GM04503 (cell line): ENCODE measurements at places on chromosomes 2 and 18.
A peak's percentile ranks its signal among the peaks of the same experiment; 100 is the strongest.

DNA sequence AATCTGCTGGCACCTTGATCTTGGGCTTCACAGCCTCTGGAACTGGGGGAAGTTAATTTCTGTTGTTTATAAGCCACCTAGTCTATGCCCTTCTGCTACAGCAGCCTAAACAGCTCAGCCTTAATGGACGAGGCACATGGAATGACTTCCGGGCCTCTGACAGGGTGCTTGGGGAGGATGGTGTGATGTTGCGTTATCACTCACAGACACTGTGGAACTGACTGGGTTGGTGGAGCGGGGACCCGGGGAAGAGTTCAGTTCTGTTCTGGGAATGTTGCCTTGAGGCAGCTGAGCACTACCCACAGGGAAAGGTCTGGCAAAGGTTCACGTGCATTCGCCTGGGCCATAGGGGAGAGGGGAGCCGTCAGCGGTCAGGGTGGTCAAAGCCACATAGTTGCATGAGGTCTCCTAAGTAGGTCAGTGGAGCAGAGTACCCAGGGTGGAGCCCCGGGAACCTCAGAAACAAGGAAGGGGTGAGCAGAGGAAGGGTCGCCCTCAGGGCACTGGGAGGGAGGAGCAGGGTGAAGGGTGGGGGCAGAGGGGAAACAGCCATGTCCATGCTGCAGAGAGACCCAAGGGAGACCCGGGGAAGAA lies 36.2 kb downstream of the LRRFIP1 start:
- no peak for DNase-seq

DNA sequence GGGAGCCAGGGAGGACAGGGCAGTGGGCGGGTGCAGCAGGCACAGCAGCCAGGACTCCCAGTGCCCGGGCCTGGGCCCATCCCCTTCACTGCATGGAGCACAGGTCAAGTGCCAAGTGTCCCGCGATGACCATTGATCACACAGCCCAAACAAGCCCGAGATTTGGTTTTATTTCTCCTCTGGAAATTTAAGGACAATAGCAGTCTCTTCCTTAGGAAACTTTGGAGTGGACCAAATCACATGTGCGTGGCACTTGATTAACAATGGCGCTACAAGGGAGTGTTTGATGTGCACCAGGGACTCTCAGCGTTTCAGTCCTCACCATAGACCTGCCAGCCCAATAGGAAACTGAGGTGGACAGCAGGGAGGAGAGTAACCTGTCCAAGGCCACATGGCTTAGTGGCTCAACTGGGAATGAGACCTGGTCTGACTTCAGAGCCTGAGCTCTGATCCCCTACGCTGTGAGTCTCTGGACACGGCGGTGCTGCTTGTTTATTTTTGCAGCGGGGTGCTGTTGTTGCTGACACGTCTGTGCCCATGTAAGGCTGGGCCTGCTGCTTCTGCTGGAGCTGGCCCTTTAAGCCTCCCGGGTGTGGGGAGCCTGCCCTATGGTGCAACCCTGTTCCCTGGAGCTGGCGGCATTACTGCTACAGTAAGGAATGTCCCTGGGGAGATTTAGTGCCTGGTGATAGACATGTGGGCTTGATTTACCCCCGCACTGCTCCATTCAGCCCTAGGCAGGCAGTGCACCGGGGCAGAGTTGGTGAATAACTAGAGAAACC lies 194.2 kb downstream of the INHBB start:
- DNase-seq = peak; percentile 92

DNA sequence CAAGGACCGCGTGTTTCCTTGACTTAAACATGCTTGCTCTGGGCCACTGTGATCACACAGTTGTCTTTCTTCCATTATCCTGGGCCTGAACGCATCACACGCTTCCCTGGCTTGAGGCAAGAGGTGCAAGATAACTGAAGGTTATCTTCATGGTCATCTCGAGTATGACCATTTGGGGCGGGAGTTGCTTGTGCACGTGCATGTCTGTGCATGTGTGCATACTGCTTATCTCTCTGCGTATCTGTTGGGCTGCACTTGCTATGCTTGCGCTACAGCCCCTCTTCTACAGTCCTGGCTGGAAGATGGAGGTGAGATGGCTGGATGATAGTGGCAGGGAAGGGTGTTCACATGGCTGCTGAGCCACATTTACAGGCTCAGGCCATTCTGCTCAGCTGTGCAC lies 27.2 kb upstream of the EFR3B start:
- no peak for DNase-seq

DNA sequence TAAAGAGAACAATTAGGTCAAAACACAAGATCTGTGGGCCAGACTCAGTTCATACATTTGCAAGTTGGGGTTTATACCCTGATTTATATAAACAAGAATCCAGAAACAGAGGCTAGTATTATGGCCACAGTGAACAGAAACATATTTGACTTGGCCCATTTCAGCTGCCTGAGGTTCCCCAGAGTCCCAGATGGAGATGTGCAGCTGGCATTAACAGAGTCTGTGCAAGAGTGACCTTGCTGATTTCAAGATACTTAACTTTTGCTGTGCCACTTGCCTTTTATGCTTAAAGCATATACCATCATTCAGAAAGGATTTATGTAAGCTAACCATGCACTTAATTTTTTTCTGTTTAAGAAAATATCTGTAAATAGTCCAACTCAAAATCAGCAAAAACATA lies 636.3 kb downstream of the TRIB2 start:
- no peak for DNase-seq

- no peak for DNase-seq
Measured at GRCh38 chr2:38164881-38165280, 88.9 kb upstream of the CYP1B1 start.

DNA sequence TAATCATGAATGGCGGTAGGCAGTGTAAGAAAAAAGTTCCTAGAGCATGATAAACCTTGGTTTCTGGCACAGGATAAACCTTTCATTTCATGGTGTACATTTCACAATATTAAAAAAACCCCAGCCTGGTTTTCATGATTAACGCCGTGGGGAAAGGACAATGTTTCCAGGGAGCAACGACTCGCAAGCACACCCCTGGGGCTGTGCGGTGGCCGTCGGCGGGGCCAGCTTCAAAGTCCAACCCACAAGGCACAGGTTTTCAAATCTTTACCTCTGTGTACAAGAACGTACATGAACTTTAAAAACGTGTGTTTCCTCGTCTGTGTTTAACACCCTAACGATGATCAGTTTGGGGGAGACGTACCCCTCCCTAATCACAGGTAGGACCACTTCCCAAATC lies 118.1 kb downstream of the NOL10 start:
- no peak for DNase-seq

- no peak for DNase-seq
Measured at GRCh38 chr2:35503738-35504199, 851.8 kb upstream of the CRIM1 start.

DNA sequence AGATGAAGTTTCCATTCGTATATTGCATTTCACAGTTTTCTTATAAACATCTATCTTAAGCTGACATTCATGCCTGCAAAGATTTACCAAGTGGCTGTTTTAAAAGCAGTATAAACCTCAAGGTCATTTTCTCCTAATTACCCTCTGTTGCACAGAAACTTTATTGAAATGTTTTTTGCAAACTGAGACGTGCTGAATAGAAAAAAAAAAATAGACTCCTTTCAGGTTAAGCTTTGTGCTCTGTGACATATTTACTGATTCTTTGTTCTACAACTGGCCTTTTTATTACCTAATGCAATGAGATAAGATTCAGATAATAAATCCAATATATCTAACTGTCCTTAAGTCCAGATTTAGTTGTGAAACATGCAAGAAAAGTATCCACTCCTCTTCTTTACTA lies 938.7 kb downstream of the DSC3 start:
- DNase-seq = no peak

- DNase-seq = no peak
Measured at GRCh38 chr2:177296040-177296439, 31.5 kb upstream of the NFE2L2 start.

DNA sequence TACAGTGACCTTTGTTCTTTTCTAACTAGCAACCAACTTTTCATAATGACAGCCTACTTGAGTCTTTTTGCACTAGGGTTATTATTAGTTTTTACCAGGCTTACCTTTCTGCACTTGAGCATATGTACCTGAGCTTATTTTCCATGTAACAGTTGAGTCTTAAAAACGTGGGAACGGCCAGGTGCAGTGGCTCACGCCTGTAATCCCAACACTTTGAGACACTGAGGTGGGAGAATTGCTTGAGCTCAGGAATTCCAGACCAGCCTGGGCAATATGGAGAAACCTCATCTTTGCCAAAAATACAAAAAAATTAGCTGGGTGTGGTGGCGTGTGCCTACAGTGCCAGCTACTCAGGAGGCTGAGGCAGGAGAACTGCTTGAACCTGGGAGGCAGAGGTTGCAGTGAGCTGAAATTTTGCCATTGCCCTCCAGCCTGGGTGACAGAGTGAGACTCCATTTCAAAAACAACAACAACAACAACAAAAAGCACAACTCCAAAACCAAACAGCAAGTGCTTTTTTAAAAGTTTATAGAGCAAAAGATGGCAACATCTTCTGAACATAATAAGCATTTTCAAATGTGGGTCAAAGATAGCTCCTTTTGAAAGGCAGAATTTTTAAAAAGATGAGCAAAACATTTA lies 57.1 kb upstream of the CD28 start:
- no peak for DNase-seq

DNA sequence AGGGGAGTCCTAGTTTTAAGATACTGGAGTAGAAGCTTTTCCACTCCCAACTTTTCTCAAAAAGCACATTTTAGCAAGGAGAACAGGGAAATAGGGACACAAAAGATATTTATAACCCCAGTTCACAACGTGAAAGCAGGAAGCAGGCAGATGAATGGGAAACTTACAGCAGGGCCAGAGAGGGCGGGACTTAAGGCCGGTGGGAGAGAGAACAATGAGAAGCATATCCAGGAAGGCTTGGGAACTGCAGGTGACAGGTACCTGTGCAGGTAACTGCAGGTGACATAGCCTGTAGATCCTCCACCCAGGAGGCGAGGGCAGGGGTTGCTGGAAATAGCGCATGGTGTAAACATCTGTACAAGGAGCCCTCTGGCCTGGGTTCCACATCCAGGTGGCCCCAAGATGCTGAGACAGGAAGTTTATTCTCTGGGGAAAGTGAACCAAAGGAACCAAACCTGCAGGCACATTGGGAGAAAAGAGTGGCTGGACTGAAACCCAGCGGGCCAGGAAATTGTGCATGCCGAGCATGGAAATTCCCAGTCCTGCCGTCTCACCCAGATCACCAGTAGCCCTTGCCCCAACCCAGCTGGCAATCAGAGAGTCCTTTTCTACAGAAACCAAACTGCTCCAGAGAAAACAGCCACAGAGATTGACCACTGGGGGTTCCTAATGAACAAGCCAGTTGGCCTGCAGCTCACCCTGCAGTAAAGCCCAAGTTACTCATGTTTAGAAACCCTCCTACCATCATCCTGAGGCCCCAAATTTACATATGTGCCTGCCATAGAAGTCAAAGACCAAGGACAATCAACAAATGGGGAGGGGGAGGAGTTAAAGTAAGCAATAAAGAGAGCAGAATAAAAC lies 24.3 kb upstream of the COL6A3 start:
- no peak for DNase-seq

DNA sequence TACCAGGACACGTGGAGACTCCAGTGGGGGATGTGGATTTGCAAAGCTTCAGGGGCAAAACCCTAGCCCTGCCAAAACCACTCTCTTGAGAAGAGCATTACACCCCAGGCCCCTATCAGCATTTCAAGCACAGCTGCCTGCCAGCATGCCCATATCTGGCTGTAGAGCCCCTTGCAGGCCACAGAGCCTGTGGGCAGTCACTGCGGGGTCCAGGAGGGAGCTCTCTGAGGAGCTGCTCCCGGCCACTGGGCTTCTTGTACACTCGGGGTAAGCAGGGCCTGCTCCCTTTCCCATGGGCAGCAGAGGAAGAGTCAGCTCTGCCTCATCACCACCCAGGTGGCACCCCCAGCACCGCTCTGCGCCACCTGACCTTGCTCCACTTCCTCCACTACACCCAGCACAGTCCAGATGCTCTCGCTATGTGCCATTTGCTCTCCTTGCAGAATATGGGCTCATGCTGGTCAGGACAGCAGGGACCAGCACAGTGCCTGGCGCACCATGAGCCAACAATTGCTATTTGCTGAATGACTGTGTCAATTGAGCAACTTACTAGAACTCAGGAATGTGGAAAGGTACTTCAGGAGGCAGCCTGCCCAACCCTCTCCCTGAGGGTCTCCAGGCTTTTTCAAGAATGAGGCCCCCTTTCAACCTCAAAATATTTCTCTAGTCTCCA lies 7.4 kb downstream of the CHST10 start:
- DNase-seq = no peak

DNA sequence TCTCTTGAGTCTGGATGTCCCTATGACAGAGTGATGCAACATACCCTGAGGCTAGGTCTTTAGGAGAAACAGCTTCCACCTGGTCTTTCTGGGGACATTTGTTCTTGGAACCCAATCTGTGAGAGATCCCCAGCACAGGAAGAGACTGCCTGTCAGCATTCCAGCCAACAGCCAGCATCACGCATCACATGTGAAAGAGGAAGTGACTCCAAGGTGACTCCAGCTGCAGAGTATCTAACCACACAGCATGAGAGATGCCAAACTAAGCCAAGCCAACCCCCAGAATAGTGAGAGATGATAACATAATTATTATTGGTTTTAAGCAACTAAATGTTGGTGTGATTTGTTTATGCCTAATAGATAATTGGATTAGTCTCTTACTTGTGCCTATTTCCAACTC lies 35.7 kb downstream of the C18orf63 start:
- peak; percentile 20 for DNase-seq

GRCh38 chr2:113679457-113679856 lies 52.4 kb downstream of the RABL2A start:
- no peak for DNase-seq

- DNase-seq = no peak
Measured at GRCh38 chr18:2485983-2486382, 85.3 kb downstream of the METTL4 start.

DNA sequence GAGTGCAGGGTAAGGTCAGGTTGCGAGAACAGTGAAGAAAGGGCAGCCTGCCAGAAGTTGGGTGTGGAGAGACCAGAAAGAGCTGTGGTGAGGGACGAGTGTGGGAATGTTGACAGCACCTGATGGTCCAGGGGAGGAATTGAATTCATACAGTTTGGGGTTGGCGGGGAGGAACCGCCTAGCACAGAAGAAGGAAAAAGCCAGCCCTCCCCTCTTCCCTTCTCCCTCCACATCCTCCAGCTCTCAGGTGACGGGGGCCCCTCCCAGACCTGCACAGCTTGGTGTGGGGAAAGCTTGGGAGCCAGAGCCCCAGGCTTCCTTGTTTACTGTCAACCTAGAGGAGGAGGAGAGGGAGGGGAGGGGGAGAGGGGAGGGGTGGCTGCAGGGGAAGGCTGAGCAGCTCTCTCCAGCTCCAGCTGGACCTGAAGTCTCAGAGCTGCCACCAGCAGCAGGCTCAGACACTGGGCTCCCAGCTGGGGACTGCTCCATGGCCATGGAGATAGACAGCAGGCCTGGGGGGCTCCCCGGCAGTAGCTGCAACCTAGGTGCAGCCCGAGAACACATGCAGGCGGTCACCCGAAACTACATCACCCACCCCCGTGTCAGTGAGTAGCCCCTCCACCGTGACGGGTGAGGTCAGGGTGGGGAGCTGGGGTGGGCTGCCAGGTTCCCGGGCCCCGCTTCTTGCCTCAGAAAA lies at the start of gene ATP6V1B1:
Gene ATP6V1B1, plus strand, starts transcription at position 433 of the 697 bp plus-strand sequence. Its CDS starts 55 bp downstream, at position 488.
- DNase-seq = no peak

DNA sequence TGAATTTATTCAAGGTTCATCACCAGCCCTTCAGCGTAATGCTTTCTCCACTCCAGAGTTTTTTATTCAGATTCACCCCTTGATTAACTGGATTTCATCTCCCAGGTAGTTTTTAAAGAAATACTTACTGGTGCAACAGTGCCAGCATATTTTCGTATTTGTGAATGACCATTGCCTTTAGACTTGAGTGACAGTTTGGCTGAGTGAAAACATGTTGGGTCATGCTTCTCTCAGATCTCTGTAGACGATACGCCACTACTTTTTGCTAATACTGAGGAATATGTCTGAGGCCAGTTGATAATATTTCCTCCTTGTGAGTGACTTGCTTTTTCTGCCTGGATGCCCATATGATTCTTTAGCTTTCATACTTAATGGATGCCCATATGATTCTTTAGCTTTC lies 51.5 kb downstream of the CYP26B1 start:
- DNase-seq = no peak
